PC-3 (cell line): ENCODE measurements at places on chromosomes 4 and X. TPM values are rescaled to one million over a fixed set of nuclear protein-coding genes. Genes with fewer than 3 reads are reported as not detected.

GRCh38 chr4:73450398-73451004 is 14.5 kb downstream of the AFP start:
- no peaks in the 10 kb centered on the region for H3K36me3 ChIP-seq
- H3K4me1 ChIP-seq: peaks cover 11% of the 10 kb centered on the region; the same call in 1 of the 2 replicates
- DNase-seq: peak; percentile 77
- peak overlapping the region; percentile 36 for H3K27ac ChIP-seq
- peaks cover 21% of the 10 kb centered on the region for H3K27me3 ChIP-seq
- no peak overlapping the region for H3K4me3 ChIP-seq

DNA sequence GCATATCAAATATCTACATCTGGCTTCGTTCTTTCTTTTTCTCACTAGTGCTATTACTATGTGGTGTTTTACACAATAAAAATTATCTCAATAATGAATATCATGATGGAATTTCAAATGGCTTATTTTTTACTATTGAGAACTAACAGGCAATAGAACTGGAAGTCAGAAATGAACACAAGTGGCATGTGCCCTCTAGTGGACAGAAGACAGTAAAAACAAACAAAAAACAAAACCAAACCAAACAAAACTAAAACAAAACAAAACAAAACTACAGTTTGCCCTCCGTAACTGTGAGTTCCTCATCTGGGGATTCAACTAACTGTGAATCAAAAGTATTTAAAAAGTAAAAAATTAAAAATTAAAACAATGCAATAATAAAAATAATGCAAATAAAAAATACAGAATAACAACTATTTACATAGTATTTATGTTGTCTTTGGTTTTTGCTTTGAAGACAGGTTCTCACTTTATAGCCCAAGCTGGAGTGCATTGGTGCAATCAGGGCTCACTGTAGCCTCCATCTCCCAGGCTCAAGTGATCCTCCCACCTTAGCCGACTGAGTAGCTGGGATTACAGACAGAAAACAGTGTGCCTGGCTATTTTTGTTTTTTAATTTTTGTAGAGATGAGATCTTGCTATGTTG is 195.6 kb upstream of the TACR3 start:
- peak; percentile 25 for DNase-seq
- H3K36me3 ChIP-seq: no peaks in the 10 kb centered on the region
- no peak overlapping the region for H3K27ac ChIP-seq
- H3K4me3 ChIP-seq: no peak overlapping the region
- H3K27me3 ChIP-seq: no peaks in the 10 kb centered on the region

- no peaks in the 10 kb centered on the region for H3K27me3 ChIP-seq
- H3K4me3 ChIP-seq: no peak overlapping the region
Observed at GRCh38 chrX:71640002-71640401, 21.7 kb upstream of the CXCR3 start.

The XAGE5 gene
- not detected in 2 replicates for total RNA-seq

The DOCK11 gene
- total RNA-seq: 3.0 TPM in 2 replicates
